ENCODE measurements at places on chromosomes 2 and 18.
A peak's percentile ranks its signal among the peaks of the same experiment; 100 is the strongest.

DNA sequence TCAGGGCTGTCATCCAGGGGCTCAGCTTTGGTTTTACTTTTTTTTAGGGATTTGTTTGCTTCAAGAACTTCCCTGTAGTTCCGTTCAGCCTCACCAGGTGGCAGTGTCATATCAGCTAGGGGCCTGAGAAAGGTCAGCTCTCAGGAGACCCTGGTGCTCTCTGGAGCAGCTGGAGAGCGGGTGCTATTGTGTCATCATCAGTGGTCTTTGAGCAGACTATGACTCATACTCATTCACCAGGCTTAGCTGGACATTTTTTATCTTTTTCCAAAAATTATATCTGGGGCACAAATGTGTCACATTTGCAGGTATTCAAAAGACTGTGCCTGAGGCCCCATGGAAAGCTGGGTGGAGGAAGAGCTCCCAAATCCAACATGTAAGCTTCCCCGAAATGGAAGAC is 24.4 kb downstream of the ZNF892 start:
- DNase-seq, result no peak

GRCh38 chr2:27991146-27991545 is 100.6 kb downstream of the BABAM2 start:
- DNase-seq, result no peak

DNA sequence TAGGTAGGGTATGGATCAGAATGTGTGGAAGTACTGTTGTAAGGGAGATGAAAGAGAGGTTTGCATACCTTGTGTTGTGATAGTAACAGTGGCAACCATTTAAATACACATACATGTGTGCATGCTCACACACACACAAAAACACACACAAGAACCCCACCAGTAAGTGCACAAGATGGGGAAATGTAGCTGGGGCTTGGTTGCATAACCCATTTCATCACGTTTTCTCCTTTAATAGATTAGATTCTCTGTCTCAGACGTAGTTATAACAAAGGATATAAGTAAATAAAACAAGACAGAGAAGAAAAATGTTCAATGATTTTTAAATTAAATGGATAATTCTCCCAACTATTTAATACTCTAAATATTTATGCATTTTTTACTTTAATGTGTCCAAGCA is 13.4 kb downstream of the ARHGAP15 start:
- no peak for DNase-seq

GRCh38 chr2:29072971-29073725 is 1.2 kb downstream of the PCARE start:
- DNase-seq, result no peak

DNA sequence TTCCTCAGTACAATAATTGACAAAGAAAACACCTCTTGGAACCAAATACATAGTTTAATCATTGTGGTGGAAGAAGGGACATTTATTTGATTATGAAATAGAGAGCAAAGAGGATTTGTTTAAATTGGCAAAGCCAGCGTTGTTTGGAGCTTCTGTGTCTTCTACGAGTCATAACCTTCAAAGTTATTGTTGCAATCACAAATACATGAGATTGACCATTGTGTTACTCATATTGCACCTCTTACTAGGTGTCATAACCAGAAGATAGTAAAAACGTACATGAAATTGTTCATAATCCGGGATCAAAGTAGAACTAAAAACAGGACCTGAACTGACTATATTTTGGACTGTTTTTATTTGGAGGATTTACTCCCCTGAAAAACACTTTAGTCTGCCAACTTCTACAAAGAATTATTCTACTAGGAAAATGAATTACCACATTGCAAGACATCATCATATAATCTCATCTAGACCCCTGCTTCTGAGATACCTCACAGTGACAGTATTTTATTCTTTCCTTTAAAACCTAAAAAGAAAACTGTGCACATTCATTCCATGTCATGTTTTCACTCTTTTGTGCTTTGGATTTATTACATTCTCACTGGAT is 151.7 kb upstream of the KLF7 start:
- DNase-seq, result no peak

DNA sequence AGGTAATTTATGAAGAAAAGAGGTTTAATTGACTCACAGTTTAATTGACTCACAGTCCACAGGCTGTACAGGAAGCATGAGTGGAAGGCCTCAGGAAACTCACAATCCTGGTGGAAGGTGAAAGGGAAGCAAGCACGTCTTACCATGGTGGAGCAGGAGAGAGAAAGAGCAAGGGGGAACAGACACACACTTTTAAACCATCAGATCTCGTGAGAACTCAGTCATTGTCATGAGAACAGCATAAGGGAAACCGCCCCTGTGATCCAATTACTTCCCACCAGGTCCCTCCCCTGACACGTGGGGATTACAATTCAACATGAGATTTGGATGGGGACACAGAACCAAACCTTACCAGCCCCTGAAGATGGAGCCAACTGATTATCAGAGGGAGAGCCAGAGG is 11.2 kb upstream of the PUM2 start:
- DNase-seq, result no peak

GRCh38 chr2:222959358-222959757 is 92.6 kb upstream of the KCNE4 start:
- DNase-seq, result no peak

GRCh38 chr2:136008205-136008865 is 22.9 kb upstream of the DARS1 start:
- no peak for DNase-seq

GRCh38 chr2:12110074-12110473 is 363.6 kb downstream of the LPIN1 start:
- no peak for DNase-seq

DNA sequence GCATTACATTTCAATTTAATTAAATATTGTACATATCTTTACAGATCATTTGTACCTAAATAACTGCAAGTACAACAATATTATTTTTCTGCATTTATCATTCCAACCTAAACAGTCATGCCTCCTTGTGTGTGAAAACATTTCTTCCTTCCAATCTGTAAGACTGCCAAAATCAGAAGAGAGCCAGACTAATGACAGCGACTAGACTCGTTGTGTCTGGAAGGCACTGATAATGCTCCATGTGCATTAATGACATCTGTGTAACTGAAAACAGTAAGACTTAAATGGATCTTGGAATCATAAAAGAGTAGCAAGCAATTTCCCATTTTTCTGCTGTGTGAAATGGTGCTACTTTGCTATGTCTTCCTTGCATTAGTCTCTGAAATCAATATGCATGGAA is 278.0 kb upstream of the DSEL start:
- DNase-seq, result no peak

DNA sequence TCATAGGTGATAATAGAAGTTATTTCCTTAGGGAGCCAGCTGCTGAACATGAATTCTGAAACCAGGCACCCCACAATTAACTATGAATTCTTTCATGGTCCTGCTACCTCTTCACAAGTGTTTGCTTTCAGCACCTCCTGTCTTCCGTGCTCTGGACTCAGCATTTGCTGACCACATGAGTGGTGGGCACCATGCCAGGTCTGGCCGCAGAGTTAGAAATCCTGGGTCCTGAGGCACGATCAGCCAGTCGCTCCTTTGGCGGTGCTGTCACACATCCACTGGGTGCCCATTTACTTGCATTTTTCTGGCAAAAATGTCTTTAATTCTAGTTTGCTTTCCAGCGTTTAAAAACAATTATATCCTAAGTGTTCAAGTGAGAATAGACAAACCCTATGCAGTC is 196.4 kb upstream of the PXDN start:
- DNase-seq, result peak; percentile 54

- no peak for DNase-seq
Measured at GRCh38 chr18:45320724-45321123, 294.6 kb upstream of the SLC14A2 start.

GRCh38 chr2:27496357-27497287 is at the start of gene GCKR:
TSS of gene GCKR (plus strand) at chr2:27496839. CDS start at chr2:27496905, 66 bp downstream.
- DNase-seq, result no peak

DNA sequence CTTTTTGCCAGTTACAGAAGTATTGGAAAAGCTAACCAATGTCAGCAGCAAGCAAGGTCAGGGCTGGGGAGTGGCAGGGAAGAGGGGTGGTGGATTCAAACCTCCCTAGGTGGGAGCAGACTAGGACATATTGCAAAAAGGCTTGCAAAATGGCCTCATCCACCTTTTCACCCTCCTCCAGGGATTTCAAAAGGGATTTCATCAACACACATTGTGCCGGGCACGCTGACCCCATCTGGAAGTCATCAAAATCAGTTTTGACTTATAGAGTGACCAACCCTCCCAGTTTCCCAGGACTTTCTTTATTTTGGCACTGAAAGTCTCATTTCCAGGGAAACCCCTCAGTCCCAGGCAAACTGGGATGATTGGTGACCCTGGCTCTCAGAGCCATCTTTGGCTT is 94.7 kb downstream of the BIN1 start:
- DNase-seq, result no peak

- DNase-seq, result no peak
Measured at GRCh38 chr2:41078341-41078740, 626.5 kb upstream of the SLC8A1 start.

GRCh38 chr2:20173496-20174402 is 51.2 kb downstream of the SDC1 start:
- no peak for DNase-seq

GRCh38 chr2:150041722-150042425 is 445.6 kb downstream of the RND3 start:
- no peak for DNase-seq

- DNase-seq, result no peak
Measured at GRCh38 chr18:75875559-75875958, 448.1 kb upstream of the SMIM21 start.

- no peak for DNase-seq
Measured at GRCh38 chr18:73677450-73677849, 470.2 kb downstream of the FBXO15 start.

GRCh38 chr18:6370886-6371635 is 43.6 kb downstream of the L3MBTL4 start:
- DNase-seq, result peak; percentile 92

DNA sequence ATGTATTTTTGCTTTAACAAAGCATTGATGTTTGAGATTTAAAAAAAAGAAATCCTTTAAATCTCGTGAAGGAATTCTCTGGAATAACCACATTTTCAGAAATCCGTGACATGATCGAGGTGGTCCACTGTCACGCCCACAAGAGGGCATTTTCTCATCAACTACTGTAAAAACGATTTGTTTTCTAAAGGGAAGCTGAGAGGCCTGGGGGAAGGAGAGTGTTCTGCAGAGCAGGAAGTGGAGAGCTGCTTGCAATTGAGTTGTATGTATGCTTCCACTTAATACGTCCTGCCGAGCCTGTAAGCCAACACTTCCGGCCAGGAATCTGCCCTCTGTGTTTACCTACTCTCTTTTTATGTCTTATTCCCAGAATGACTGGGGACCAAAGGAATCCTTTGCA is 19.4 kb downstream of the KLHL29 start:
- peak; percentile 78 for DNase-seq

DNA sequence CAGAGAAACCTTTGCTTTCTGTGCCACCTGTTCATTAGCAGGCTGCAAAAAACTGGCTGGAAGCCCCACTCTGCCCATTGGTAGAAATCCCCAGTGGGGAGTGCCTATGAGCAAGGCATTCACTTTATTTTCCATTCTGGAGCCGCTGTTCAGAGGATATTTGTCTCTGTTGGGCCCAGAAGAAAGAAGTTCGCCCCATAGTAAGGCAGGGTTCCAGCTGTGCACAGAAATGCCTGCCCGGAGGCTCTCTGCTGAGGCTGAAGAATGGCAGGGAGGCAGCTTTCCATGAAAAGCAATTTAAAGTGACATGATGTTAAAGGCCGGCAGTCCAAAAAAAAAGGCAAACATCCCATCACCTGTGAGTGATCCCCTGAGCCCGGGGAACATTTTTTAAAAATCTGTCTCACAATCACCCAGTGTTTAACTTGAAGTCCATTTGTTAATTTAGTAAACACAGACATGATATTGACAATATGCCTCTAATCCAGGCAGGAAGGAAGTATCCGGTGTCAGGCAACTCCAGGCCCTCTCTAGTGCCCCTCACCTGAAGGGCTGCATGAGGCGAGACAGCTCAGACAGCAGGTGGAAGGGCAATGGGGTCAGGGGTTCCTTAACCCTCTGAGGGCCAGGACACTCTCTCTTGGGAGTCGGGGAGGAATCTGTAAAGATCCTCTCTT is 265.1 kb upstream of the SIX2 start:
- DNase-seq, result peak; percentile 84

DNA sequence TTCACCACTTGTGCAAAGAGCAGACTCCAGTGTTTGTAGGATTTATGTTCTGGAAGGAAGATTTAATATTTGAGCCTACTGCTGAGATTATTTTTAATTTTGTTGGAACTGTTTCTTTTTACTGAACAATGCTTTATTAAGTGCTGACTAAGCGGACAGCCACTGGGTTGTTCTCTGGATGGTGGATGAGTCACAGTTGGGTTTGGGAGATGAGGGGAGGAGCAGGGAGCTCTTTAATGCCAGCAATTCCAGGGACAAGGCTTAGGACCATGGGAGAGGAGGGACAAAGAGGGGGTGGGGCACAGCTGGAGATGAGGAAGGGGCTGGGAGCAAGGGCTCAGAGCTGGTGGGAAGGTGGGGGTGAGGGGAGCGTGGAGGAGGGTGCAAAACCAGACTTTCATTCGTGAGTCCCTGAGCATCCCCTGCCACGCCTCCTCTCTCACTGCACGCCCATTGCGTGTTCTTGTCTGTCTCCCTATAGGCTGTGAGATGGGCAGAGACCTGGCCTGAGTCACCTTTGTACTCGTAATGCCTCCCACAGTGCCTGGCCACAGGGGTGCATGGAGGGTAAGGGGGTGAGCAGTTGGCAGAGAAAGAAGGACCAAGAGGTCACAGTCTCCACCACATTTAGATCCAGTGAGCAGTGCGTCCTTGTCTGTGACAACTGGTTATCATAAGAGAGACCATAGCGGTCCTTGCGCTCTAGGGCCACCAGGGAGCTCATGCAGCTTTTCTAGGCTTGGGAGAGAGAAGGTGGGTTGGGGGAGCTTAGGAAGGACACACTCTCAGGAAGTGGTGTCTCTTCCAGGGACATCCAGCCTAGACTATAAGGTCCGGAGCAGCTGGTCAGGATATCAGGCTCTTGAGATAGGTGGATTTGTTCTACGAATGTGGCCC is 18.4 kb downstream of the SLC4A3 start:
- DNase-seq, result no peak

DNA sequence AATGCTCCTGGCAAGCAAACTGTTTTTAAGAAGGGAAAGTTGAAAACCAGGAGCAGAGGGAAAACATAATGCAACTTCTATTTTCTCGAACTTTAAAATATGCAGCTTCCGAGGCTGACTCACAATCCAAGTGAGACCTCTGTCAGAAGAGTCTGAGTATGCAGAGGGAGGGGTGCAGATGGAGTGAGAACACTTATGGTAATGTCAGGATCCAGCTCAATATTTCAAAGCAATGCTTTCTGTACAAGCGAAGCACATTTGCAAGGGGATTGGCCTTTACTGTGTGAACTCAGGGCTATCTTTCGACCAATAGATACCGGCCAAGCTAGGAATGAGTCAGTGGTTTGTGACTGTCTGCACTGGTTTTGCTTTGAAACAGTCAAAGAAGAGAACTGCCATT is 242.7 kb downstream of the CNTNAP5 start:
- no peak for DNase-seq

- DNase-seq, result no peak
Measured at GRCh38 chr2:26162963-26163362, 9.9 kb upstream of the GAREM2 start.

DNA sequence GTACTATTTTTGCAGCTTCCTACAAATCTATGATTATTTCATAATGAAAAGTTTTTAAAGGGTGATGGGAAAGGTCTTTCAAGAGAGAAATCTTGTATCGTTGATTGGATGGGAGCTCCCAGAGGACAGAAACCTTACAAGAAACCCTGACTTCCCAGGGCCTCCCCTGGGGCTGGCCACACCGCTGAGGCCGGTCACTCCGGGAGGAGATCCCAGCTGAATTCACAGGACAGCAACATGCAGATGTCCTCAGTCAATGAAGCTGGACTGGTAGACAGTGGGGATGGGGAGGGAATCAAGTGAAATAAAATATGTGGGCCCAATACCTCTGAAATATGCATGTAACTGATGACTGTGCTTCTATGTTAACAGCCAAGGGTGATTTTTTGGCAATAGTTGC is 135.6 kb downstream of the TFCP2L1 start:
- DNase-seq, result no peak
